Thymus (tissue), 14 donors: ENCODE measurements at places on chromosomes 12 and 14. TPM values are rescaled to one million over a fixed set of nuclear protein-coding genes. Genes with fewer than 3 reads are reported as not detected.

PEBP1 gene
- 117 TPM for total RNA-seq

DNA sequence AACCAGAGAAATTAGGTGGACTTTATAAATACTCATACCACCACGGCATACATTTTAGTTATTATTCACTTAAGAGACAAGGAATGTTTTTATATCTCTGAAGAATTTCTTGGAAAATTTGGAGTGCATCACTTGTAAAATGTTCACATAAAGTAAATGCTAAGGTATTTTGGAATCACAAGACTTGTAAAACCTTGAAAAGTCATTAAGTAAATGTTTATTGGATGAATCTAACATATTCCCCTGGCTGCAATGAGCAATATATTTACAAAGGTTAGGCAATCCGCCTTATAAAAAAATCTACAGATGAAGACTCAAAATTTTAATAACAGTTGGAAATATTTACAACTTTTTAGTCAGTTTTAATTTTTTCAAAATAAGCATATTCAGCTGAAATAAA lies 287.4 kb upstream of the ALG10 start:
- no peak for DNase-seq

DNA sequence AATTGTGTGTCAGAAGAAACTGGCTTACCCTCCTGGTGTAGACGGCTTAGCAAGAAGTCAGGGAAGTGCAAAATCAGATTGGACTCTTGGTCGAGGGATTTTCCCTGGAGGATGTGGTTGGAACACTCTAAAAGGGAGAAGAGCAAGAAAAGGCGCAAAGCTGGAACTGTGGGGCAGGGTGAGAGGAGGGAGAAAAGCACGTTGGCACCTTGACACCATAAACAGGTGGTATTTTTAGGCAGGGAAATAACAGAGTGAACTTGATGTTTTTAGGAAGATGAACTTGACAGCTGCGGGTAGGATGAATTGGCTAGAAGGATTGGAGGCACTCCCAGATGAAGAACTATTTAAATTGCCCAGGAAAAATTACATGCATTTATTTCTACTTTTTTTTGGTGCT lies 67.7 kb downstream of the HCAR2 start:
- DNase-seq: no peak

CDC42BPB gene
- 7.6 TPM for total RNA-seq

IFNG-AS1 gene
- total RNA-seq: 1.3 TPM
